ENCODE measurements at places on chromosomes 7 and 10.

DNA sequence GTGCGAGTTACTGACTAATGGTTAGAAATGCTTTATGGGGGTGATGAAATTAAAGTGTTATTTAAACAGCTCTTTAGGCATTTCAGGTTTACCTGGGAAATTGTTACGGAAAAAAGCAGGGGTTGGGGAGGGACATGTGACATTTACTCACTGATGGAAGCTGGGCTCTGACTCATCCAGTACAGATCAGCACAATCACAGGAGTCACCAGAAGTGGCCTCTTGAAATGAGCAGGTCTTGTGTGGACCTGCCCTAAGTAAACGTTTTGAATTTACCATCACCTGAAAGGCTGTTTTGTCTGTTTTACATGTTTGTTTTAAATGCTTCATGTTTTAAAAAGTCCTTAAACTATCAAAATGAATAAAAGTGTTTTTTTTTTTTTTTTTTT lies 2.3 kb downstream of the GLRX3 start:
- DNase-seq: no peak

GRCh38 chr7:18330548-18330947 lies 165.0 kb upstream of the HDAC9 start:
- DNase-seq: no peak

- DNase-seq: no peak
Observed at GRCh38 chr7:101549734-101550133, 79.4 kb downstream of the MYL10 start.

GRCh38 chr10:113541549-113541927 lies 11.3 kb upstream of the HABP2 start:
- no peak for DNase-seq

DNA sequence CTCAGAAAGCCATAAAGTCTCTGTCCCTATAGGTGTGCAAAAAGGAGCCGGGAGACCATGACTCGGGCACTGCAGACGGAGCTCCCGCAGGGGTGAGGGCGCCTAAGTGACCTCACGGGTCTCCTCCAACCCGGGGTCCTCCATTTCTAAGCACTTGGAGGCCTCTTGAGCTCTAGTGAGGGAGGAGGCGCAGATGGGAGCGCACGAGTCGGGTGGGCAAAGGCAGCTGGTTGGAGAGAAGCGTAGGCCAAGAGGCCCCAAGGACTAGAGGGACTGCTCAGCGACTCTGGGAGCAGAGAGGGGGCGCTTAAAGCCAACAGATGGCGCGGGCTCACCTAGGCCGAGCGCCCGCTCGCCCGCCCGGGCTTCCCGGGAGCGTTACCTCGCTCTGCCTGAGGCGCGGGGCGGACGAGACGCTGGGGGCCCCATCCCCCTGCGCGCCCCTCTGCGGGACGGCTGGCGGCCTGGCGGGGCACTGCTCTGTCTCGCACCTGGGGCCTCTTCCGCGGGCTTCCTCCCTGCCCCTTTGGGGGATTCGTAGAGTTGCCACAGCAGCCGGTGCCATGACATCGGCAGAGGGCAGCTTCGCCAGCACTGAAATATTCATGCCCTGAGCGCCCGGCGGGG lies 523 bp upstream of the CDH23 start:
- no peak for DNase-seq

- DNase-seq: peak; percentile 95
Observed at GRCh38 chr10:31318854-31319601, at the start of gene ZEB1. Gene ZEB1, plus strand, starts transcription at chr10:31319216. Its CDS starts 19 bp downstream, at chr10:31319235.

DNA sequence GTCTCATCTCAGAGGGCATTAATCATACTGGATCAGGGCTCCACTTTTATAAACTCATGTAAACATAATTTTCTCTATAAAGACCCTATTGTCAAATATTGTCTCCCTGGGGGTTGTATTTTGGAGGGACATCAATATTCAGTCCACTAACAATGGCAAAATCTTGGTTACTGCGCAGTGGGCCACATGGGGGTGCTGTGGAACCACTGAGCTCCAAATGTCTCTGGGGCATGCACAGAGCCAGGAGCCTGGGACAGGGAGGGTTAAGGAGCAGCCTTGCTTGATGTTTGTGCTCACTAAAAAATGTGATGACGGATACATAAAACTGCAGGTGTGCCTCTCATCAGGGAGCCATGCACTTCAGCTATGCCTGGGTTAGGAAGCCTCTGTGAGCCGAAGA lies 62.1 kb upstream of the PRSS58 start:
- DNase-seq: no peak

- no peak for DNase-seq
Observed at GRCh38 chr10:62323751-62324150, 50.4 kb upstream of the ZNF365 start.

DNA sequence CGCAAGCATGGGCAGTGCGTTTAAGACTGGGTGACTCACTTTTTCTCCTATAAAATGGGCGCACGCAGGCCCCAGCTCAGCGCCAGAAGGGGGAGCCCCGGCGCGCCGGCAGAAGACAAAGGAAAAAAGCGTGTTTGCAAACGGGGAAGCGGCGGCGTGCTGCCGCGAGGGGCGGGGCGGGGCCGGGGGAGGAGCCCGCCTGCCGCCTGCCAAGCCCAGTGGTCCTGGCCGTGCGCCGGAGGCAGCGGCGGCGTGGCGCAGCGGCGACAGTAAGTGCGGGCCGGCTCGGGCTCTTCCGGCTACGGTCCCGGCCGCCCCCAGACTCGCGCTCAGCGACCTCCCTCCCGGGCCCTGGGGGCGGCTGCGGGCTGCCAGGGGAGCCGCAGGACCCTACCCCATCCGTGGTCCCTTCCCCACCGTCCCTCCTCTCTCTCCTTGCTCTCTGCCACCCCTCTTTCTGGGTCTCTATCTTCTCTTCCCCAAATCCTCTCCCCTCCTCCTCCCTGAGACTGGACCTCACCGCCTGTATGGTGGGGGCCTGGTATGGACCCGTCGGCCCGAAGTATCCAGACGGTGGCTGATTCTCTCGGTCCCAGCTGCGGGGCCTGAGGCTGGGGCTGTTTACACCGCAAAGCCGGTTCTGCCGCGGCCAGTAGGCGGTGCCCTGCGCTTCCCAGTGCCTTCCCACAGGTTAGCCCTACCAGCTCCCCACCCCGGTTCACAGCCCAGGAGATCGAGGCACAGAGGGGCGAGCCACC lies at the start of gene SLC29A3:
Gene SLC29A3 (plus strand): TSS at position 218 of the 758 bp plus-strand sequence. CDS start 51 bp downstream, at position 269.
- DNase-seq: peak; percentile 91

DNA sequence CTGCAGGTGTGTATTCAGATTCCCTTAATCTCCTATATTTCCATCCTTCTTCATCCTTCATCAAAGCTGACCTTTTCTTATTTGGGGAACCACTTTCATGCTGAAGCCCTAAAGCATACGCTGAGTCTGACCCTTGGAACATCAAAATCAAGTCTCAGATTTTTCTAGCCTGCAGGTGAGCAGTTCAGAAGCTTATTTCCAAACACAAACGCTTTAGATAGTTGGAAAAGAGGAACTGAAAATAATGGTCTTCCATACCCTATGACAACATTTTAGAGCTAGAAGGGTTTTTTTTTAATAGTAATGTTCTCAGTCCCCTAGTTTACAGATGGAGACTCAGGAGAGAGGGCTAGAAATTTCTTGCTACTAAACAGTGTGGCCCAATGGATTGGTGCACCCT lies 1.6 kb upstream of the AGK start:
- DNase-seq: no peak

GRCh38 chr10:5628451-5629302 lies 37.7 kb downstream of the ASB13 start:
- no peak for DNase-seq

- DNase-seq: no peak
Observed at GRCh38 chr10:6833458-6834011, 253.5 kb upstream of the PRKCQ start.

GRCh38 chr10:132301371-132302330 lies 6.1 kb downstream of the STK32C start:
- DNase-seq: no peak

DNA sequence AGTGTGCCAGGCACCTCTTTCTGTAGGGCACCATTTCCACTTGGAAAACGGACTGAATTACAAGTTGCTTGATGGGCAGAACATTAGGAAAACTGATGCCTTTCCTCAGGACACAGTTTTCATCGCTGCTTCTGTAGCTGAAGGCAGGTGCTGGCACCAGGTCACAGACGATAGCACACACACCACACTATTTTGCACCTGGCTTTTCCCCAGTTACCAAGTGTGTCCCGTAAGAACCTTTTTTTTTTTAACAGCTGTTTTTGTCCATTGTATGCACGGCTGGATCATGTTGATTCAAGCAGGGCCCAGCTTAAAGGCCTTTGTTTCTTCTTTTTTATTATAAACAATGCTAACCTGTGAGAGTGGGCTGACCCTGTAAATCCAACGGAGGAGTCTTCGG lies 1.3 kb upstream of the GET4 start:
- no peak for DNase-seq

DNA sequence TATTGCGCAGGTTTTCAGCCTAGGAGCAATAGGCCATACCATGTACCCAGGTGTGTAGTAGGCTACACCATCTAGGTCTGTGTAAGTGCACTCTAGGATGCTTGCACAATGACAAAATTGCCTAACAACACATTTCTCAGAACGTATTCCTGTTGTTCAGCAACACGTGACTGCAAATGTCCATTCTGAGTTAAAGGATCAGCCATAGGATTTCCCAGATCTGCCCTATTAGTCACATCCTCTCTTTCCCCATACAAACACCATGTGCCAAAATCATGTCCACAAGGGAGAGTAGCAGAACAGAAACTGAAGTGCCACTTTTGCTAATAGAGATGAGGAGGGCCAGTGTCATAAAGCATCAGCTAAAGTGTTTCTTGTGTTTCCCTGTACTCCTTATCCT lies 42.6 kb upstream of the AMPH start:
- no peak for DNase-seq

GRCh38 chr10:27413387-27413786 lies 90.7 kb upstream of the RAB18 start:
- DNase-seq: no peak

GRCh38 chr7:13099154-13099795 lies 411.8 kb downstream of the ARL4A start:
- no peak for DNase-seq

GRCh38 chr7:123538189-123538714 lies 3.9 kb upstream of the IQUB start:
- no peak for DNase-seq

DNA sequence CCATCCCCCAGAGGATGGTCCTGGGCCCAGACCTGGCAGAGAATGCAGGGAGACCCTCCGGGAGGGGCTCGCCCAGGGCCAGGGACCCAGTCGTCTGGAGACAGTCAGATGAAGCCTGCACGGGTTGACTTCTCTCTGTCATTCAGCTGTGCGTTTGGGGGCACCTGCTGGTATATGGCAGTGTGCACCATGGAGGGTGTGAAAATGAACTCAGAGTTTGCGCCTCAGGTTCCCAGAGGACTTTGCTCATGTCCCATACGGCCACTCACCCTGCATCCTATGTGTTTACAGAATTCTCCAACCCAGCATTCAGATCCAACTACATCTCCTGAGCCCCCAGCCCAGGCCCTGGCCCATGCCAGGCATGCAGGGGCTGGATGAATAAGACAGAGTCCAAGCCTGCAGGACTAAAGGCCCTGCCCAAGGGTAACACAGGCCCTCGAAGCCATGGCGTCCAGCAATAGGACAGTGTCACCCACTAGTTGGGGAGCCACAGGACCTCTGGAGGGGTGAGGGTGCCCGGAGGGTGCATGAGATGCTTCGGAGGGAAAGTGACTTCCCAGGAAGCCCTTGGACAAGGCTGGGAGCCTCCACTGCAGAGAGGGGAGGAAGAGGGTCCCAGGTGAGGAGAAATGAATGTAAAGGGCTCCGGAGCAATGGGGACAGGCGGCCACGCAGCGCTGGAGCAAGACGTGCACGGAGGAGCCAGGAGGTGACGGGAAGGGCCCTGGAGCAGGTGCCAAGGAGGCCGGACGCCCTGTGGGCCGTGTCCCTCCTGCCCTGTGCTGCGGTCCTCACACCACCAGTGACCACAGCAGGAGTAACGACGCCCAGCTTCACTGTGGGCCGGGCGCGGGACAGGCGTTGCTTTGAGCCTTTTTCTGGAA lies 36.3 kb downstream of the CALML3 start:
- DNase-seq: no peak

- no peak for DNase-seq
Observed at GRCh38 chr7:18390535-18390907, 105.0 kb upstream of the HDAC9 start.

- DNase-seq: no peak
Observed at GRCh38 chr10:62749093-62749683, 55.3 kb upstream of the ADO start.

GRCh38 chr10:112295853-112296830 lies 12.9 kb downstream of the TECTB start:
- DNase-seq: no peak

GRCh38 chr10:126014309-126014708 lies 117.9 kb downstream of the FANK1 start:
- no peak for DNase-seq

GRCh38 chr7:31019509-31019908 lies 32.6 kb upstream of the ADCYAP1R1 start:
- no peak for DNase-seq

GRCh38 chr7:112572669-112573301 lies 92.0 kb downstream of the LSMEM1 start:
- DNase-seq: no peak

DNA sequence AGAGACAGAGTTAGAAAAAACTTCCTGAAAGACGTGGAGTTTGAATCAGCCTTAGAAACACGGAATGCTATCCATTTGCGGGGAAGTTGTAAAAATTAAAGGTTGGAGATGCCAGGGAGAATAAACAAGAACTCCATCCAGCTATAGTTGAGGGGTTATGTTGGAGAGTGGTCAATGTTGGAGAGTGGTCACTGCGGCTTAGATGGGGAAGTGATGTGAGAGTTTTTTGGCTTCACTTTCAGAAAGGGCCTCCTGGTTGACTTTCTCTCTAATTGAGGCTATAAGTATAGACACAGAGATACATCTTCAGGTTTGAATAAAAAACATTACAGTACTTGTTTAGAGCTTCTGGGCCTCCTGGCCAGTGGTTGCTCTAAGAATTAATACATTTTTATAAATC lies 675 bp downstream of the CC2D2B start:
- DNase-seq: no peak

- no peak for DNase-seq
Observed at GRCh38 chr7:27162561-27163287, 2.6 kb downstream of the HOXA9 start.

GRCh38 chr10:102644646-102645387 lies 538 bp downstream of the TRIM8 start:
- peak; percentile 76 for DNase-seq

- peak; percentile 48 for DNase-seq
Observed at GRCh38 chr7:43583424-43584194, 701 bp downstream of the STK17A start.

GRCh38 chr10:100442548-100442947 lies 20.3 kb upstream of the WNT8B start:
- no peak for DNase-seq

- DNase-seq: no peak
Observed at GRCh38 chr10:105468759-105469158, 827.7 kb downstream of the SORCS3 start.

DNA sequence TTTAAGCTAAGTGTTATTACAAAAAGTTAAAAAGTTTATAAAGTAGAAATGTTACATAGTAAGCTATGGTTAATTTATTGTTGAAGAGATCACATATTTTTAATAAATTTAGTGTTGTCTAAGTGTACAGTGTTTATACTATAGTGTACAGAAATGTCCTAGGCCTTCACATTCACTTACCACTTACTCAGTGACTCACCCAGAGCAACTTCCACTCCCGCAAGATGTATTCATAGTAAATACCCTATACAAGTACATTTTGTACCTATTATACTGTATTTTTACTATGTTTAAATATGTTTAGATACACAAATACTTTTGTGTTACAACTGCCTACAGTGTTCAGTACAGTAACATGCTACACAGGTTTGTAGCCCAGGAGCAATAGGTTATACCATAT lies 69.2 kb downstream of the DNAJC1 start:
- DNase-seq: no peak

All from CD8-positive, alpha-beta T cell (primary cell).